Esophagus squamous epithelium (tissue), 5 donors: ENCODE measurements at places on chromosomes 7 and 10.

DNA sequence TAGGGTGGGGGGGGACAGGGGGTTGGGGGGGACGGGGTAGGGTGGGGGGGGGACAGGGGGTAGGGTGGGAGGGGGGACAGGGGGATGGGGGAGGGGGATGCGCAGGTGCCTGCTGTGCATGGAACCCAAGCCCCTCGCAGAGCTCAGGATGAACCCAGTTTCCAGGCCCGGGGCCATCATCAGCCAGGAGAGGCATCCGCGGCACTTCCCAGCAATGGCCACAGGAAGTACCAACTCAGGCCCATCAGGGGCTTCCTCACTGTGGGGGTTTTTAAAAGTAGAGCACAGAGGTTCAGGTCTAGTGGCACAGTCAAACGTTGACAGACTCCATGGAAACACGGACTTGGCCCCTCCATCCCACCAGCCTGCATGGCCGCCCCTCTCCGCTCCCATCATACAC lies 172.7 kb downstream of the DIP2C start:
- no peak for DNase-seq

- no peak for DNase-seq
These were observed 34.1 kb upstream of the SFRP5 start for GRCh38 chr10:97805949-97806348.

GRCh38 chr10:118742782-118743181 lies 12.0 kb downstream of the CACUL1 start:
- DNase-seq: no peak

DNA sequence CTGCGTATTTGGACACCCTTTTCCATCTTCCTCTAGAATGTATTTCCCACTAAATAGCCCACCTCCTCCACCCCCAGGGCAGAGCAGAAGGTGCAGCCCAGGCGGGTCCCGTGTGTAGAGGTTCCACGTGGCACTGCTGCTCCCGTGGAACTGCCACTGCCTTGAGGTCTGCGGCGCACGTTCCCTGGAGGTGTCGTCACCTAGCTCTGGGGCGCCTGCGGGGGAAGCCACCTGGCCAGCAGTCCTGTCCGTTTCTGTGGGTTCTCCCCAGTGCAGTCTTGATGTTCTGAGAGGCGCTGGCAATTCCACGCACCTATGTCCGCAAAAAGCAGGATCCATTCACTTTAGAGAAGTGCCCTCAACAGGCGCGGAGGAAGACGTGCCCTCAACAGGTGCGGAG lies 21.9 kb downstream of the BNIP3 start:
- no peak for DNase-seq

- DNase-seq: no peak
These were observed 68.8 kb upstream of the INSIG1 start for GRCh38 chr7:155228894-155229293.

GRCh38 chr7:70303309-70303708 lies 705.0 kb downstream of the AUTS2 start:
- DNase-seq: no peak

DNA sequence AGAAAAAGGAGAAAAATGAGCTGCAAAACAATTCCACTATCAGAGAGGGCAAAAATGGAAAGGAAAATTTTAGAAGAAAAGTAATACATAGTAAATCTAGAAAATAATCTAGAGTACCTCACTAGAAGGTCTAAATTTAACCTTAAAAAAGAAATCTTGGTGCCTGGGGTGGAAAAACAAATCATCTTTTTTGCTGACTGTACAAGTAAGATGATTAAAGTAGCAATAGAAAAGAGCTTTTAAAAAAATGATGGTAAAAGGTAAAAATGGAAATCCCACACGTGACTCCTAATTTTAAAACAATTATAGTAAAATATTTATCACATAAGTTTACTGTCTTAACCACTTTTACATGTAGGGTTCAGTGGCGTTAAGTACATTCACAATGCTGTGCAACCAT lies 28.8 kb upstream of the GOT1 start:
- no peak for DNase-seq

GRCh38 chr7:95264363-95264891 lies 59.9 kb downstream of the PON1 start:
- DNase-seq: no peak

- no peak for DNase-seq
These were observed 19.5 kb downstream of the BAG3 start for GRCh38 chr10:119670717-119671116.

- DNase-seq: no peak
These were observed 137.9 kb downstream of the RAPGEF5 start for GRCh38 chr7:22219036-22219435.

DNA sequence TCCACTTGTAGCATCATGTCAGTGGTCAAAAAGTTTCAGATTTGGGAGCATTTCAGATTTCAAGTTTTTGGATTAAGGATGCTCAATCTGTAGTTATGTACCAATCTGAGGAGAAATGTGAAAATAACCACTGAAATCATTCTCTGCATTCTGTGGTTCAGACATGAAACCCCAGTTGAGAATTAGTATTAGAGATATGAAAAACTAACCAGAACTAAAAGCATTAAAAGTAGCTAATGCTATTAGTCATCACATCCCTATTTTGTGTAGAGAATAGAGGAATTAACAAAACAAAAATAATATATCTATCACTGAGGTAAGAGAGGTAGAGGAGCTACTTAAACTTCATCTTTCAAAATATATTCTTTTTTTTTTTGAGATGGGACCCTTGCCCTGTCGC lies 28.0 kb downstream of the MICU1 start:
- DNase-seq: no peak

DNA sequence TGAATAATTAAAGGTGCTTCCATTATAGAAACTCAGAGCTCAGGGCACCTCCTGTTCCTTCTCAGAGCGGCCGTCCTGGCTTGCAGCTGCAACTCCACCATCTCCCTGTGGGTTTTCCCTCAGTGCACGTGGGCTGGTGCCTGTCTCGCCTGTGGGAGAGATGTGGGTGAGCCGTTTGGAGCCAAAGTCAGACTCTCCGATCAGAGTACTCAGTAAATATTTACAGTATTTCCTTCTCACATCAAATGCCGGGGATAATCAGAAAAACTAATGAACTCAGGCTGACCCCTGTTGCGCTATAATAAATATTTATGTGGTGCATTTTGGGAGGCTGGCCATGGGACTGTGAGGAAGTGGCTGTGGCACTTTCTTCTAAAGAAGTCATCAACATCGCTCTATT lies 155.8 kb upstream of the HABP2 start:
- no peak for DNase-seq

- DNase-seq: no peak
These were observed 239.7 kb downstream of the SORCS3 start for GRCh38 chr10:104880624-104881398.

DNA sequence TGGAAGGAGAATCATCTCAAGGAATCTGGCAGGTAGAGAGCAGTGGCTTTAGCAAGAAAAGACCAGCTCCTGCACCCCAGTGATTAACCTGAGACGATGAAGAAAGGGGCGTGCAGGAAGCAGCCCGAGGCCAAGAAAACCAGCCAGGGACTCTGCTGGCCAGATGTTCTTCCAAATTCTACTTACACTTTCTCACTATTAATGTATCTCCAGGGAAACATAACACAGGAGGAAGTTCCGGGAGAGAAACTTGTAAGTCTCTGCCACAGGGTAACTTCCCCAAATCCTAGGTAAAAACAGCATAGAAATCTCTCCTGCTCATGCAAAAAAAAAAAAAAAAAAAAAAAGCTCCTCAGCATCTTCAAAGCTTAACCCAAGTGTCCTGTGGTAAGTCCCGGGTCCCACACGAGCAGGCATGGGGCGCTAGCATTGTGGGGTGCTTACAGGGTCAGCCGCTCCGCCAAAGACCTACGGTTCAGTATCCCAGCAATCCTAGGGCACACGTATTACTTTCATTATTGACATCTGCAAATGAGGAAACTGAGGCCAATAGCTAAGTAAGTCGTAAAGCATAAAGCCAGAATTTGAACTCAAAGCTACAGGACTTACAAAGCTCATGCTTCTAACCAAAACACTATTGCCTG lies 97.2 kb upstream of the GNA12 start:
- no peak for DNase-seq

DNA sequence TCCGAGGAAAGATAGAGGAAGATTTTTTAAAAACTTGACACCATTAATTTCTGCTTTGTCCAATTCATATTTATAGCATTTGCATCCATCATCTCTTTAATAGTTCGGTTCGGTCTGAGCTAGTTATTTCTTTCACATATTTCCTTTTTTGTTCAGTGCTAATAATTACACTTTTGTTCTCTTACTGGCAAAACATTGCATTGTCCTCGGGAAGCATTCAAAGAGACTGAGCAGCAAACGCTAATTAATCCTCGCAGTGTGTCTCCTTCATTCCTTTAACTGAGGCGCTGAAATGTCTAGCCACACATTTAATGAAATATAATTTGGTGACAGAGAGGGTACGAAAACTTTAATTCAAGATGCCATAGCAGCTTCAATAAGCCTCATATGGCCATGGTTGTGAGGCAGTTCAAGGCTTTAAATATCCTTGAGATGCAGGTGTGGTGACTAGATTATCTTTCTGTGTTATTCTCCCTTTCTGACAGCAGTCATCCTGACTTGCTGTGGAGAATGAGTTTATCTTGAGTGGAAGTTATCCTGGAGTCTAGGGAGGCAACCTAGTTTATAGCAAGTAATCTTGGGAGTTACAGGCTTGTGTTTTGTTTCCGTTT lies 431.4 kb downstream of the SDK1 start:
- no peak for DNase-seq

DNA sequence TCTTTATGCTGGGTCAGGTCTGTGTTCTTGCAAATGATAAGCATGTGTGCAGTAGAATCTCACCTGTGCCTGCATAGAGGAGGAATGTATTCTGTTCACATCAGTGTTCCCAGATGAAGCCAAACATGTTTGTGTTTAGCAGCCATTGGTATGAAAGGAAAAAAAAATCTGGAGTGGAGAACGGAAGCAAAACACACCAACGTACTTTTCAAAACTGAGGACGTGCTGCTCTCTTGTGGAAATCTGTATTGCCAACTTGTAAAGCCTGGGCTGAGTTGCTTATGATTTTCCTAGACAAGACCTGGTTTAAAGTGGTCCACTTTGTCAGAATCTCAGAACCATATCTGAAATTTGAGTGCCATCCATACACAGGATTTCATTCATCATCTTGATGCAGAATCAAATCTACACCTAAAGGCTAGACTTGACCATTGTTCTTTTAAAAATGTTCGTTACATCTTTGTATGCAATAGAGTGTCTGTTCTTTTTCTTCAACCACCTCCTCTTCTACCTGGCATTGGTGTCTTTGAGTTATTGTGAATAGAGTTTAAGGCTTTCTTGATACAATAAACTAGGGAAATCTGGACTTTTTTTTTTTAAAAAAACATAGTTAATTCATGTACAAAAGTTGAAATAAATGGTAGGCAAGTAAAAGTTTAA lies 367.7 kb downstream of the PHF14 start:
- DNase-seq: no peak

- no peak for DNase-seq
These were observed 6.3 kb upstream of the RHOBTB1 start for GRCh38 chr10:60950300-60950699.

DNA sequence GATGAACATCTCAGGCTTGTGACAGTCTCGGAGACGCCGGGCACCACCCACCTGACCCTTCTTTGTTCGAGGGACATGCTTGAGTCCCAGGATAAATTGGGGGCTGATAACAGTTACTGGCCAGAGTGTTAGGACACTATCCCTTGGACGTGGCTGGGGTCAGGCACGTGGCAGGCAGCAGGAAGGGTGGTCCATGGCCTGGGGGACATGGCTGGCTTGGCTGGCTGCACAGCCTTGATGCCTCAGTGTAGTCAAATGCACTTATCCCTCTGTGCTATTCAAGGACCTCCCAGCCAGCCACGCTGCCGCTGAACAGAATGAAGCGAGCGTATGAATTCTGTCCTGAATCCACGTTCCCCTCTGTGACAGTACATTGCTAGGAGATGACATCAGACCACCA lies 662.0 kb upstream of the FOXK1 start:
- no peak for DNase-seq

GRCh38 chr10:133025558-133026090 lies 62.1 kb upstream of the ADGRA1 start:
- no peak for DNase-seq

- no peak for DNase-seq
These were observed 13.2 kb upstream of the SCIN start for GRCh38 chr7:12557282-12557681.

DNA sequence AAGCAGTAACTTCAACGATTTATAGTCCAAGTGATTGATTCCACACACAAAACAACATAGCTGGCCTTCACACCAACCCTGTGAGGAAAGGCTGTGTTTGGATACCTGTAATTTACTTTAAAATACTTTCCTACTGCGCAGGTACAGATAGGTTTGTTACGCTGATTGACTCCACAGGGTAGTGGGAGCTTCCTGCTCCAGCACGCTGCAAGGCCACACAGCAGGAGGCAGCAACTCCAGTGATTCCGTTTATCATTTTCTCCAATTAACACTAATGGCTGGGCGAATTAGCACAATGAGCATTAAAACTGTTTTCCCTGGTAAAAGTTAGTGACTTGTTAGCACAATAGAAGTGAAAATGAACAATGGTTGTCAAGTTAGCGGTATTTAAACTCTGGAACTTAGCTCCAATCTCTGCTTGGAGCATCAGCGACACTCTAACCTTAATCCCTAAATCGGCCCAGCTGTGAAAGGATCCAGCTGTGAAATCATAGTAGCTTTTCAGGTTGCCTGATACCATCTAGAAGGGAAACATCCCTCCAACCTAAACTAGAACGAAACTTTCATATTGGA lies 959 bp downstream of the DCLRE1C start:
- no peak for DNase-seq

- no peak for DNase-seq
These were observed 300.6 kb downstream of the CNTNAP2 start for GRCh38 chr7:146417176-146417575.

DNA sequence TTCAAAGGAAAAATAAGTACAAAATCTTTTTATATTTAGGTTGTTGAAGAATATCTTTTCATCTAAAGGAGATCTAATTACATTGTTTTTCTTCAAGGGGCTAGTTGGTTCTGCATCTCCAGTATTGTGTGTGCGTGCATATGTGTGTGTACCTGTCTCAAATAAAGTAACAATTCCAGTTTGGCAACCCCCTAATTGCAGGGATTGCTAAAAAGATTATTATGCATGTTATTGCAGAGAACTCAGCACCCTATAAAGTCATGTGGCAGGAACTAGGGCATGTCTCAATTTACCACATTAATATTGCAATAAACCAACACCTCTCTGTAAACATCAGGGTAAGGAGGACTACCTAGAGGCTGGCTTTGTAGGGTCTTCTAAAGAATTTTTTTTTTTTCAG lies 37.0 kb downstream of the MRPS33 start:
- DNase-seq: no peak

GRCh38 chr10:69241575-69241974 lies 21.4 kb downstream of the HKDC1 start:
- no peak for DNase-seq

- DNase-seq: no peak
These were observed 77.0 kb downstream of the NKX6-2 start for GRCh38 chr10:132708936-132709335.

- DNase-seq: no peak
These were observed 89.2 kb downstream of the ZMIZ1 start for GRCh38 chr10:79158004-79158340.

DNA sequence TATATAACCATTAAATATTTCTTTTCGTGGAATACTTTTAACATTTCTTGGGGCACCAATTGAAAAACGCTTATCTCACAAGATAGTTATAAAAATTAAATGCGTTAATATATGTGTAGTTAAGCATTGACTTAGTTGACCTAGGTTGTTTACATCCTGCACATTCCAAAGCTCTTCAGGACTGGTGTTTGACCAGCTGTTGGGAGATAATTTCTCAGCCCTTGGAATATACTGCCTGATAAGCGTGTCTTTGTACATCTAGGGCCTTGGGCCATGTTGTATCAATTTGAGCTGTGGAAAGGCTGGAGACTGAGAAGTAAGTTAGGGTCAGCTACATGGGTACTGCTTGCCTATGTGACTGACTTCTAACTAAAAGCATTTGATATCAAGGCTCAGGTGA lies 90.0 kb upstream of the AOAH start:
- DNase-seq: no peak
